ENCODE measurements at places on chromosomes 11 and 22.

DNA sequence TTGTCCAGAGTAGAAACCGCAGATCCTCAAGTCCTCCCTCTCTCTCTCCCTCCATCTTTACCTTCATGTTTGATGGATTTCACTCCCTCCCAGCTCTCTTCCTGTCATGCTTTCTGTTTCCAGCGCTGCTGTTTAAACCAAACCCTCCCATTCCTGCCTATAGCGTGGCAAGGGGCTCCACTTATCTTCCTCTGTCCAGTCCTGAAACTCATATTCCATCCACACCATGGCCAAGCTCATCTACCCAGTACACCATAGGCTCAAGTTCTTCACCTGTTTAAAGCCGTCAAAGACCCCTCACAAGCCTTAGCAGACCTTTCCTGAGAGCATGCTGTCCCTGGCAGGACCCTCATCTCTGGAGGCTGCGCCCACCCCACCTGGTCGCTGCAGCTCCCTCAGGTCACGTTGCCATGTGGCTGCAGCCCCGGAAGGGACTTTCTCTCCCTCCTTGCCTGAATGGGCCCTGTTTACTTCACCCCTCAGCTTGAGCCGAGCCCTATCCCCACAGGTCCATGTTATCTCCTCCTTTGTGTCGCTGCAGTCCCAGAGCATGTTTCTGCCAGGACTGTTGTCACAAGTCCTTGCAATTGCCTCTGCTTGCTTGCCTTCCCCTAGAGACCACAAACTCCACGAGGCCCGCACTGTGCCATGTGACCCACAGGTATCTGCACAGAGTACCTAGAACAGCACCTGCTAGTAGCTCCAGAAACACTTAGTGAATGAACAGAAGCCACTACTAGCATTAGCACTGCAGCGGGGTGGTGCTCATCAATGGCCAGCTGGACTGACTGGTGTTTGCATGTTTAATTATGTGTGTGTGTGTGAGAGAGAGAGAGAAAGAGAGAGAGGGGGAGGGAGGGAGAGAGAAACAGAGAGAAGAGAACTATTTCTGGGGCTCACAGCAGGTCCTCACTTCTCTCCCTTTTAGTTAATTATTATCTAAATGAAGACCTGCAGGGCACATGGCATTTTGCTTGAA is 149.4 kb upstream of the SNX19 start:
- DNase-seq = no peak

DNA sequence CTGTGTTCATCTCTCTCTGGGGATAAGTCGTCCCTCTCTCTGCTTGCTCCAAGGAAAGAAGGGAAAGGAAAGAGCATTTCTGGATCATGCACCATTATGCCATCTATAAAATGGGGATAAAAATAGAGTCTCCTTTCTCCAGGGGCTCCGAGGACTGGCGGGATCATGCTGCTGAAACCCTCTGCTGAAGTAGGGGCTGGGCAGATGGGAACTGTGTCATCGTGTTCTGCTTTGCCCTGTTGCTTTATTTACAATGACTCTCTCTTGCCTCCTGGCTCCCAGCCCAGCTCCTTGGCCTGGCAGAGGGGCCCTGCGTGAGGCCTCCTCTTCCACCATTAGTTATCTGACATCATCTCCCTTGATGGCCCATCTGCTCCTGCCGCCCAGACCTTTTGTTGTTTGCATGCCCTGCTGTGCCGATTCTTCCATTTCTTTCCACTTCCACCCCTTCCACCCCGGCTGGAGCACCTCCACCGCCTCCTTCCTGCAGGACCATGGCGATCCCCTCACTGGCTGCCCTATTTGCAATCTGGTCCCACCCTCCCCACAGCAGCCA is 200.9 kb downstream of the MYO18B start:
- DNase-seq = no peak

DNA sequence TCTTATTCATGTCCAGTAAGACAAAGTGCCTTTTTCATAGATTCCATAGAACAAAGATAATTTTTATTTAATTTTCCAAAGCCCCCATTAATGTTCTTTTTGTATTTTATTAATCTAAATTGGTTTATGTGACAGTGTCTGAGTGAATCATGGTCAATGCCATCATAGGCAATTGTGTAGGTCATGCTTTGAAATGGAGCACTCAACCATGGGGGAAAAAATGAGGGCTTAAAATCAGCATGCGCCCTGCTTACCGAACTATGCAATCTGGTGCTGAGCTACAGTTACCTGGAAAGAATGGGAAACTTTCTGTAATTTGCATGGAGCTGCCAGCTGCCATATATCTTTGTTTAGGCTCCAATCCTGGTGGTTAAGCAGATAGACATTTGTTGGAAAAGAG is 28.4 kb upstream of the RAB38 start:
- DNase-seq = no peak

- DNase-seq = no peak
Observed at GRCh38 chr22:41076857-41077256, 15.5 kb upstream of the EP300 start.

GRCh38 chr11:66810576-66811185 is 32.6 kb upstream of the RCE1 start:
- no peak for DNase-seq

DNA sequence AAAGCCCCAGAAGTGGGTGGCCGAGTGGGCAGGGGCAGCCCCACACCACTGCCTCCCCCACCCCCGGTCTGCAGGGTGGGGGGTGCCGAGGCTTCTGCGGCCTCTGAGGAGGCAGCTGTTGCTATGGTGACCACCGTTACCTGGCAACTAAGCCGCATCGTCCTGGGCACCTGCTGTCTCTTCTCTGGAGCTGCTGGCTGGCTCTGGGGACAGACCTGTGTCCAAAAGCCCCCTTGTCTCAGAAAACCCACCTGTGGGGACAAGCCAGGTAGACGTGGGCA is 79.9 kb upstream of the PRR5 start:
- DNase-seq = no peak

Measured in stimulated activated effector memory CD8-positive, alpha-beta T cell treated with anti-CD3 and anti-CD28 coated beads, Interleukin-12 subunit alpha, Interleukin-12 subunit beta, amount 100 ng/mL, for 72 hours (primary cell).